Activated CD8-positive, alpha-beta memory T cell treated with anti-CD3 and anti-CD28 coated beads, Interleukin-2, amount 50 U/mL, for 4 hours (primary cell): ENCODE measurements at places on chromosomes 5 and 9.

DNA sequence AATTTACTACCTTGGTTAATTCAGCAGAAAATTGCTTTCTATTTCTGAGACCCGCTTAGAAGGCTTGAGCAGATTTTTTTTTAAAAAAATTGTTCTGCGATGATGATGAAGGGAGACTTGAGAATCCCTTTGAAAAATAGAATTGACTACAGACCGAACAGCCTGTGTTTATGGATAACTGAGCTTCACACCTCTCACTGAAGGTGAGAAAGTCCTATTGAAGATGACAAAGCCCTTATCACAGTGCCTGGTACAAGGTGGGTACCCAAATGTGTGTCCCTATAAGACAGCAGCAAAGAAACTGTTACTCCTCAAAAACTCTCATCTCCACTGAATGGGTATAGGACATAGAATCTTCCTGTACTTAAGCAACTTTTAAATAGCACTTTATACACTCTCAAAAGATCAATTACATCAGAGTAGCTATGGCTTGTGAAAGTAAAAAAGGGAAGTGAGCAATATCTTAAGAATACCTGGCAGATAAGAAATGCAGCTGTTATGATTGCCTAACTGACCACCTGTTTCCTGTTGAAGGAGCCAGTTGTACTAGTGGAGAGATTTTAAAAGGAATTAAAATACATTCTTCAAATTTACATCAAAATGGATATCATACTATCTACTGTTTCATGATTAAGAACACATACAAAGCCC is 419.7 kb downstream of the CHSY3 start:
- DNase-seq = no peak

DNA sequence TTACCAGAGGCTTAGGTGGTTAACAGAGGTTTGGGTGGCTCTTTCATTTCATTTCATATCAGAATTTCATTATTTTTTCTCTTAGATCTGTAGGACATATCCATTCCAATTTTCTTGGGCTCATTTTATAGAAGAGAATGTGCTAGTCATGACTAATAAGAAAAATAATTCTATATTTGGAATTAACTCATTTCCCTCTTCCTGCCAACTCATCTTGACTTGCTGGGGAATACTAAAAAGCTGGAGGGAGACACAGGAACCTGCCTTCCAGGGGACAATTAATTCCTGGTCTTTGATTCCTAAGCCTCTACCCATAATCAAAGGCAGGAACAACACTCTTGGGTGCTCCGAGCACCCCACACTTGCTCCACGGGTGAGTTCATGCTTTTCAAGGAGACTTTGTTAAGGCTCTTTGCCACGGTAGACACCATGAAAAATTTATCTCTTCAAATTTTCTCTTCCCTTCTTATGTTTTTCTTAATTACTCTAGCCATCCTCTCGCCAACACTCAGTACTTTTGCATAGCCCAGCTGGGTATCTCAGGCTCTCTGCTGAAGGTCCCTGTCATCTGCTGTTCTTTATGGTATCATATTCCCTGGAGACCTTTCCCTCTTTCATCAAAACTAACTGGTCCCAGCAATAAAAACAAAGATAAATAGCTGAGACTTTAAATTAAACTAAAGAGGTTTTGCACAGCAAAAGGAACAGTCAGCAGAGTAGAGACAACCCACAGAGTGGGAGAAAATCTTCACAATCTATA is 273.9 kb downstream of the NPR3 start:
- DNase-seq = no peak

DNA sequence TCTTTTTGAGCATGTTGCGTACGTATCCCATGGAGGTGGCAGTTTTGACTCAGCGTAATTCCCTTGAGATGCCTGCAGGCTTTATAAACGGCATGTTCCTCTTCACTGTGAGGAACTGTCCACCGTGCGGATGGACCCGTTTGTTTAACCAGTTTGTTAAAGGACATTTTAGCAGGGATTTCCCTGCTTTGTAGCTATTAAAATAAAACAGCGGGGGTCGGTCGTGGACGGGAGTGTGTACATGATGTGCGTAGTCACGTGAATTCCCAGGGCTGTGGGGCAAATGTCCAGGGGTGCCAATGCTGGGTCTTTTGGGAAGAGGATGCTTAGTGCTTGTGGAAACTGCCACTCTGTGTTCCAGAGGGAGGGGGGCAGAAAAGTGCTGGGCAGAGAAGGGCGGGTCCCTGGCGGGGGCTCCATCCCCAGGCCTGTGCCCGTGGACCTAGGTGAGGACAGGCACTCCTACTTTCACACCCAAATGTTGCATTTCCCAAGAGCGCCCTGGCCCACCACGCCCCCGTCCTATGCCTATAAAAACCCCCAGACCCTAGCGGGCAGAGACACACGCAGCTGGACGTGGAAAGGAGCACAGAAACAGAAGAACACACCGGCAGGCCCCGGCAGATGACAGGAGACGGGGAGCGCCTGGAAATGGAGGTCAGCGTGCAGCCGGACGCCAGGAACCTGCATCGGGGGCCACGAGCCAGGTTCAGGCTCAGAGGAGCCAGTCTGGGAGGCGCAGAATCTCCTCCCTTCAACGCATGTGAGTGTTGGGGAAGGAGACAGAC is 4.0 kb upstream of the TERT start:
- DNase-seq = no peak

DNA sequence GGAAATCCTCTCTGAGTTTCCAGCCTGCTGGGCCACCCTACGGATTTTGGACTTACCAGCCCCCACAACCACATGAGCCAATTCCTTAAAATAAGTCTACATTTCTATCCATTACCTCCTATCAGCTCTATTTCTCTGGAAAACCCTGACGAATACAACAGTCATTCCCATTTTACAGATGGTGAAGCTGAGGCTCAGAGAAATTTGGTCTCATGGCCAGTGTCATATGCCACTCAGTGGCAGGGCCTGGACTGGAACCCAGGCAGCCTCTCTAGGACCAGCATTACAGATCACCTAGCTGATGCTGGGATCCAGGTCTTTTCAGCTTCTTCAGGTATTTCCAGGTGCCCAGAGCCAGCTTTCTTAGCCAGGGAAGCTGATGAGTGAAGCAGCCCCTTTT is 45.0 kb upstream of the SH3PXD2B start:
- no peak for DNase-seq

GRCh38 chr9:14348373-14349145 is 34.6 kb upstream of the NFIB start:
- DNase-seq = no peak

- DNase-seq = no peak
Observed at GRCh38 chr5:159218595-159219023, 9.3 kb upstream of the RNF145 start.

- DNase-seq = no peak
Observed at GRCh38 chr5:161804263-161804662, 43.7 kb upstream of the GABRA1 start.
